ENCODE measurements at places on chromosomes 12 and 14. TPM values are rescaled to one million over a fixed set of nuclear protein-coding genes. Genes with fewer than 3 reads are reported as not detected.

GRCh38 chr12:98911396-98911795, 266.3 kb downstream of the APAF1 start:
- no peak for DNase-seq

- DNase-seq: no peak
Measured at GRCh38 chr14:27040552-27040951, 442.7 kb upstream of the NOVA1 start.

- no peak for DNase-seq
Measured at GRCh38 chr14:57869617-57870016, 3.7 kb upstream of the SLC35F4 start.

DNA sequence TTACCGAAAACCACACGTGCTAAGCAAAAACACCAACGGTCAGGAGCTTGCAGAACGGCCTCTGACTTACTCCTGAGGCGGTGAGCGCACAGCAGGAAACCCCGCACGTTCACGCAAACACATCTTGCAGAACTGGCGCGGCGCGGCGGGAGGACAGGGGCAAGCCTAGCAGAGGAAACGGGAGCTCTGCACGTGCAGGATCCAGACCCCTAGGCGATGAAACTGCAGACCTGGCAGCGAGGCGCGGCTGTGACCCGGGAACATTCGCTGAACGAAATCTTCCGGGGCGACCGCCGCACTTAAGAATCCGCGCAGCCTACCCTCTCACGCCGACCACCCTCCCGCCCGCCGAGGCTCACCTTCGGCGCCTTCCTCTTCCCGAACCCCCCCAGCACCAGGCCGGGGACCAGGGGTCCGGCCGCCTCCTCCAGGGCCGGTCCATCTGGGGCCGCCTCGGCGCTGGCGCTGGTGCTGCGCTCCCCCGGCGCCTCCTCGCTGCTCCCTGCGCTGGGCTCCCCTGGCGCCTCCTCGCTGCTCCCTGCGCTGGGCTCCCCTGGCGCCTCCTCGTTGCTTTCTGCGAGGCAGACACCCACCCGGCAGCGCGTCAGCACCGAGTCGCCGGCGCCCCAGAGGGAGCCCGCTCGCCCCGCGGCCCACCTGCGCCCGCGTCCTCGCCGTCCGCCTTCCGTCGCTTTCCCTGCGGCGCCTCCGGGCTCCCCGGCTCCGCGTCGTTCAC, 615 bp downstream of the DDX51 start:
- DNase-seq: no peak

The REM2 gene
- not detected for total RNA-seq

- DNase-seq: no peak
Measured at GRCh38 chr12:96497855-96498254, 8.5 kb downstream of the CFAP54 start.

The DNAI7 gene
- 0.89 TPM for total RNA-seq

The FITM1 gene
- 140 TPM for total RNA-seq

The TAOK3 gene
- total RNA-seq: 20.2 TPM

DNA sequence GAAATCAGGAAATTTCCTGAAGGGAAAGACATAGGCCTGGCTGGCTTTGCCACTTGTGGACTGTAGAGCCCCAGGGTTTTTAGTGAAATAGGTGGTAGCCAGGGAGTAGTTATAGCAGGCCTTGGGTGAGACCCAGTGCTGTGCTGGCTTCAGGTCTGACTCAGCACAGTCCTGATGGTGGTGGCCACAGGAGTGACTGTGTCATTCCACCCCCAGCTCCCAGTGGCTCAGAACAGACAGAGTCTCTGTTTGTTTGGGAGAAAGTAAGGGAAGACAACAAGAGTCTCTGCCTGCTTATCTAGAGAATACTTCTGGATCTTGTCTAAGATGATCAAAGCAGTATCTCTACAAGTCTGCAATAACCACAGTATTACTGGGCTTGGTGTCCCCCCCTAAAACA, 27.5 kb upstream of the OR6J1 start:
- no peak for DNase-seq

- DNase-seq: no peak
Measured at GRCh38 chr14:31566456-31566855, 5.3 kb downstream of the NUBPL start.

DNA sequence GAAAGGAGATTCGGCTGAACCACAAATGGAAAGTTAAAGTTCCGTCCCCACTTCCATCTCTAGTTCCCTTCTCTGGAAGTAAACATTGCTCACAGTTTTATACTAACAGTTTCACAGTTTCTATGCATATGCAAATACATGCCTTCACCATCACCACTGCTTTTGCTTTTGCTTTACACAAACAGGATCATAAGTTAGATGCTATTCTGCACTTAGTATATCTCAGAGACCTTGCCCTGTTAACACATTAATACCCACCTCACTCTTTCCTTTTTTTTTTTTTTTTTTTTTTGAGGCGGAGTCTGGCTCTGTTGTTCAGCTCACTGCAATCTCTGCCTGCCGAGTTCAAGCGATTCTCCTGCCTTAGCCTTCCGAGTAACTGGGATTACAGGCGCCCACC, 890 bp downstream of the TEP1 start:
- DNase-seq: no peak

The JDP2 gene
- 24.7 TPM for total RNA-seq

DNA sequence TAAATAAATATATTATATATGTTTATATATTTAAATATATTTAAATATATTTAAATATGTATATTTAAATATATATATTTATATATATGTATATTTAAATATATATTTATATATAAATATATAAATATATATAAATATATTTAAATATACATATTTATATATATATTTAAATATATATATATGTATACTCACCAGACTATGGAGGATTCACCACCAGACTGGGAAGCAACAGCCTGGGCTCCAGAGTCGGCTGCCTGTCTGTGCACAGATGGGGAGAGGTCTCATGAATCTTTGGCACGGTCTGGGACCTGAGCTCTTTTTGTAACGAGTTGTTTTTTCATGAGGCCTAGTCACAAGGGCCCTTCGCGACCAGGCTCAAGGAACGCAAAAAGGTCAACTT, 21.3 kb downstream of the NOC4L start:
- no peak for DNase-seq

- DNase-seq: no peak
Measured at GRCh38 chr14:92903359-92903758, 19.6 kb upstream of the CHGA start.

- no peak for DNase-seq
Measured at GRCh38 chr12:84660139-84660538, 252.5 kb downstream of the SLC6A15 start.

- no peak for DNase-seq
Measured at GRCh38 chr12:73632661-73633060, 905.0 kb upstream of the ATXN7L3B start.

- DNase-seq: no peak
Measured at GRCh38 chr12:31488737-31489338, 102.1 kb downstream of the DENND5B start.

DNA sequence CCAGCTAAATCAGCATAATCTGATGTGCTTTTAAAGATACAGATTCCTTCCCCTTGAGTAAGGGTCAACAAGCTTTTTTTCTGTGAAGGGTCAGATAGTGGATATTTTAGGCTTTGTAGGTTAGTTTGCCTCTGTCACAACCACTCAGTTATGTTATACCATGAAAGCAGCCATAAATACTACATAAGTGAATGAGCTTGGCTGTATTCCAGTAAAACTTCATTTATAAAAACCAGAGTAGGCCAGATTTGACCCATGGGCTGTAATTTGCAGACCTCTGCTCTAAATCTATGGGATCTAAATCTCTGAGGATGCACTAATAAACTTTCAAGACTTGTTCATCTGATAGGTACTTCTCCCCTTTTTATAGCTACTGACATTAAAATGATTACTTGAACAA, 47.7 kb downstream of the LEMD3 start:
- no peak for DNase-seq

- no peak for DNase-seq
Measured at GRCh38 chr14:36981832-36982529, 190.4 kb downstream of the SLC25A21 start.

- DNase-seq: no peak
Measured at GRCh38 chr12:120116441-120116791, at the start of gene RAB35. Gene RAB35 (minus strand): TSS chr12:120116753. CDS start chr12:120116650, 103 bp downstream.

DNA sequence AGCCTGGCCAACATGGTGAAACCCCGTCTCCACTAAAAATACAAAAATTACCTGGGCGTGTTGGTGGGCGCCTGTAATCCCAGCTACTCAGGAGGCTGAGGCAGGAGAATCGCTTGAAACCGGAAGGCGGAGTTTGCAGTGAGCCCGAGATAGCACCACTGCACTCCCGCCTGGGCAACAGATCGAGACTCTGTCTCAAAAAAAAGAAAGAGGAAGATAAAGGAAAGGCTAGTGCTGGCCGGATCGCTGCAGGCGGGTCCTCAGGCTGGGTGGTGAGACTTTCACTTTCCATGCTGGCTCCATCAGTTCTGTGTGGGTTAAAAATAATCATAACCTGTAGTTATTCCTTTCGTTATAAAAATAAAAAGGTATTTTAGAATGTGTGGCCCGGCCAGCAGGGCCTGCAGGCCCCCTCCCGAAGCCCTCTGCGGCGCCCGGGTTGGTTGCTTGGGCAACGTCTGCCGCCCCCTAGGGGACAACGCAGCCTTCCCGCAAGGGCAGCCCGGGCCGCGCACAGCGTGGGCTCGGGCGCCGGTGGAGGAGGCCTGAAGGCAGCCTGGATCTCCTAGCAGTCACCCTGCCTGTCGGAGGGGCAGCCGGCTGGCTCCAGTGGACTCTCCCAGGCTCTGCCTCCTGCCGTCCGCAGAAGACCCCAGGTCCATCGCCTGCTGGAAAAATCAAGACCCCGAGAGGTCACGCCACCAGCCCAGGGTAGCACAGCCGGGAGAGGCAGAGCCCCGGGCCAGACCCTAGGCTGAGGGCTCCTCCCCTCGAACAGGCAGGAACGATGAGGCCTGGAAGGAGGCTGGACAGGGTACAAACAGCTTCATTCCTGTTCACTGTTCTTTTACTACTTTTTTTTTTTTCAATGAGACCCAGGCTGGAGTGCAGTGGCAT, 5.0 kb upstream of the SLC25A47 start:
- peak; percentile 91 for DNase-seq

The LTBP2 gene
- 16.0 TPM for total RNA-seq

The KCNK13 gene
- total RNA-seq: 4.5 TPM

The COA8 gene
- total RNA-seq: 56.2 TPM

The SLC8A3 gene
- total RNA-seq: 0.12 TPM

- DNase-seq: no peak
Measured at GRCh38 chr12:110317911-110318310, 36.9 kb downstream of the ATP2A2 start.

- no peak for DNase-seq
Measured at GRCh38 chr14:93067088-93067487, 48.6 kb downstream of the ITPK1 start.

DNA sequence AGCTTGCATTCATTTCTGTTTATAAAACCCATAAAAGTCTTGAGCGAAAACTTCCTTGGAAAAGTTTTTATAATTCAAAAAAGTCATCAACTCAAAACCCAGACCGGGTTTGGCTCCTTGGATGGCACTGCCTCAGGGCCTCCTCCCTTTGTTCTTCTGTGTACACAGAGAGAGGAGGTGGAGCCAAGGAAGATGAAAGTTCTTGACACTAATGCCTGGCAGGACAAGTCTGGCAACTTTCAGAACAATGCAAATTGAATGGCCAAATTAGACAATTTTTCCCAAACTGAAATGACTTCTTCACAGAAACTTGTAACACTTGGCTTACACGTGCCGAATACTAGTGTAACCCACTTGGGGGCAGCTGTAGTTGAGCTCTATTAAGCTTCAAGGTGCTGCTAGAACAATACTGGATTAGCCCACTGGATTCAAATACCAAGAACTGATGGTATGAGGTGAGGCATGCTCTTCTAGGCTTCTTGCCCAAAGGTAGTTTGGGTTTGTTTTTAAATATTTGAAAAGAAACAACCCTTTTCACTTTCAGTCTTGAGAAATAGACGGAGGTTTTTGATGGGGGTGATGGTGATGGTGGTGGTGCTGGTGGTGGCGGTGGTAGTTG, 86.6 kb upstream of the FRMD6 start:
- DNase-seq: no peak

GRCh38 chr14:104666981-104667380, 22.4 kb upstream of the INF2 start:
- no peak for DNase-seq

The MANSC4 gene
- total RNA-seq: not detected

DNA sequence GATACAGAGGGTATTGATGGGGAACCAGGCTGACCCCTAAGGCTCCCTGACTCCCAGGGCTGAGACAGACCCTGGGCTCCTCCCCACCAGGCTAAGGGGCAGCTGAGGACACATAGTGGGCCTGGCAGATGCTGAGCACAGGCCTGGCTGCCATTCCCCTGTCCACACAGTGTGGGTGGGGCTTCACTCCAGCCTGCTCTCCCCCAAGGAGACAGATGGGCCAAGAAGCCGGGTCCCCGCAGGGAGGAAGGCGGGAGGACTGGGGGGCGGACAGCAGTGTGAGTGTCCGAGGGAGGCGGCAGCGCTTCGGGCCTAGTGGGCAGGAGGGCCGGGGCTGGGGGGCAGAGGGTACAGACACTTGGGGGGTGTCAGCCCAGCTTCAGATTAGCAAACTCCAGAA, 32.0 kb downstream of the RFLNA start:
- peak; percentile 58 for DNase-seq
